ENCODE measurements at places on chromosomes 5 and 9.

DNA sequence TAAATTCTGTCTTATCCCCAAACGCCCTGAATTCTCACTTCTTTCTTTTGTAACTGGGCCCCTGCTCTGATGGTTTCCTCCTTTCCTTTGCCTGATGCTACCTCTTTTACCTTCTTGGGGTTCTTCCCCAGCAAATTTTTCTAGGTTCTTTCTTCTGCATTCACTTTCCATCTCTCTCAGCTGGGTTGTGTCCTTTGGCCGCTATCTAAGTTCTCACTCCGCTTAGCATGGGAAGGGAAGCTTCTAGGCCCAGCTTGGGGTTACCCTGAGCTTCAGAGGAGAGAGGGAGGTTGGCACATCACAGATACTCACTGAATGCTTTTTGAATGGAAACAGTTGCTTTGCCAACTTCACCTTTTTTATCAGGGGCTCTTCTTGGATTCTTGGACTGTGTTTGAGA lies 17.0 kb downstream of the PALM2AKAP2 start:
- DNase-seq, result no peak

DNA sequence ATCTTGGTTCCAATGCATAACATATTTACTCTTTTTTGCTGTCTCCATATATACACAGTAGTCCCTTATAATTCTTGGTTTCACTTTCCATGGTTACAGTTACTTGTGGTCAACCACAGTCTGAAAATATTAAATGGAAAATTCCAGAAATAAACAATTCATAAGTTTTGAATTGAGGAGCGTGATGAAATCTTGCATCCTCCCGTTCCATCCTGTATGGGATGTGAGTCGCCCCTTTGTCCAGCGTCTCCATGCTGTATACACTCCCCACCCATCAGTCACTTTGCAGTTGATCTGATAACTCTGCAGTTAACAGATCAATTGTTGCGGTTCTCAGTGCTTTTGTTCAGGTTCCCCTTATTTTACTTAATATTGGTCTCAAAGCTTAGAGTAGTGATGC lies 11.5 kb upstream of the FAF2 start:
- DNase-seq, result no peak

DNA sequence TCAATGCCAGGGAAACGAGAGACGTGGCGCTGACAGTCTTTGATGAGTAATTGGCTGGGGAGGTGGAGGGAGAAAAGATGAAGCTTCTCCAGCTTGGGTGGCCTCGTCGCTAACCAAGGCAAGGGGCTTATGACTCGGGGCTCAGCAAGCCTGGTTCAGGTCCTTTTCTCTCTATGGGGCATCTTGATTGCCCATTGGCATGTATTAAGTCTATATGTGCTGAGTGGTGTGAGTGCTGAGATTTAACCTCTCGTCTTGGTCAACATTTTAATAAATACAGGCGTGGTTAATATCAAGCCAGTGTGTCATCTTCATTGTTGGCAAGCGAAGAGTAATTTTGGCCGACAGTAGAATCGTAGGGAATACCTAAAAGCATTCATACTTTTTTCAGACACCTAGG lies 85.9 kb downstream of the RAI14 start:
- no peak for DNase-seq

- DNase-seq, result no peak
These were observed 18.6 kb upstream of the TARS1 start for GRCh38 chr5:33422191-33422590.

GRCh38 chr5:34550247-34550646 lies 105.9 kb upstream of the RAI14 start:
- DNase-seq, result no peak

DNA sequence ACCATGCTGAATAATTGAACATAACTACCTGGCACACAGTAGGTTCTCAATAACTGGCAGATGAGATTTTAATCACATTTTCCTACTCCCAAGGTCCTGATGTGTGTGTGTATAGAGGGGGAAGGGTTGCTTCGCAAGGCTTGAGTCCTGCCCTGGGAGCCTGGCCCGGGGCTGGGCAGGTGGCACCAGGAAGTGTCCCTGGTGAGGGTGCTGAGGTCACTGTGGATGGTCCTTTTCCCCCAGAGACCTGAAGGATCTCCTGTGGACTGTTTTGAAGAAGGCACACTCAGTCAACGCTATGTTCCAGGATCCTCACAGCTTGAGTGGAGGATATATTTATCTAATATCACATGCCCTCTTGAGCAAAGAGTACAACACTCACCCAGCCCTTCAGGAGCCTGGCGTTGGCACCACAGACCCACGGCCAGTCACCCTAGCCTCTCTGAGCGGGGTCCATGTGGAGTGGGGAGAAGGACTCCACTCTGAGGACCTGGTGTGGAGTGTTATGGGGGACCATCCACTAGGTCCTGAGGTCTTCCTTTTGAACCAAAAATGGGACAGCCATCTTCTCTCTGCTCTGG lies 177.8 kb downstream of the GABBR2 start:
- DNase-seq, result no peak

DNA sequence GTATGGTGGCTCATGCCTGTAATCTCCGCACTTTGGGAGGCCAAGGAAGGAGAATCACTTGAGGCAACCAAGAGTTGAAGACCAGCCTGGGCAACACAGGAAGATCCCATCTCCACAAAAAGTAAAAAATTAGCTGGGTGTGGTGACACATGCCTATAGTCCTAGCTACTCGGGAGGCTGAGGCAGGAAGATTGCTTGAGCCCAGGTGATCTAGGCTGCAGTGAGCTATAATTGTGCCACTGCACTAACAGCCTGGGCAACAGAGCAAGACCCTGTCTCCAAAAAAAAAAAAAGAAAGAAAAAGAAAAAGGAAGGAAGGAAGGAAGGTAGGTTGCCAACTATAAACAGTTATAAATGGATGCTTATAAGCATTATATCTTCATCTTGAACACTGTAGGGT lies 51.0 kb downstream of the RFX3 start:
- DNase-seq, result no peak

DNA sequence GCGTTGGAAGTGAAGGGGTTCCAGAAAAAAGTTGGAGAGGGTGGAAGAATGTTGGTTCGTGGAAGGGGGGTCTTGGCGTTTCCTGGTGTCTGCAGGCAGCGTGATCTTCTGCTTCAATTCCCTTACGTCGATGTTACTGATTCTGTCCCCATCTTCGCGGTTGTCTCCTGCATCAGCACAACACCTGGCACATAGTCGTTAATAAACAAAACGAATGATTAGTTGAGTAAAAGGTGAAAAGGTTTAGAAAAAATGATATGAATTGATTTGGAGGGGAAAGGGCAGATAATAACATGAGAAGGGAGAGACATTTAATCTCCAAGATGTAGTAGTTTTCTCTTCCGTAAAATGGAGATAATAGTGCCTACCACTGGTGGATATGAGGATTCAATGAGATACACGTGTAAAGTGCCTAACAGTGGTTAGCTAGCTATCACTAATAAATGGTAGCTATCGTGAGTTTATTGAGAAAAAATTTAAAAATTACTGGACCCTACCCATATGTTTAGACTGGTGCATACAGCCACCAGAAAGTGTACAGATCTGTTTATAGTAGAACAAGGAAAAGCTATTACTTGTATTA lies 556 bp downstream of the MTREX start:
- no peak for DNase-seq

DNA sequence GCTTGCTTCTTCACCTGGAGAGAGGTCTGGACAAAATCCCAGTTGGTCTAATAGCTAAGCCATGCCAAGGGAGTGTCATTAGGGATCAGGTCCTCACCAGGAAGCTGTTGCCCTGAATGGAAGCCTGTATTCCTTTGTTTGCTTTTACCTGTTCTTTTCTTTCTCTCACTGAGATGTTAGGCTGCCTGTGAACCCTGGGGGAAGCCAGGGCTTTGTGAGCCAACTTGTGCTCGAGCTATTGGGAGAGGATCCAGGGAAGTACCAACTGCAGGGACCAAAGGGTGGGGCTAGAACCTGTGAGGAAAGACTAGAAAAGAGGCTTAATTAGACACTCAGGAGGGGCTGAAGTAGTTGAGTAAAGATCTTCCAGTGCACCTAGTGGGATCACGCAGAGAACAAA lies 451.2 kb upstream of the TLE4 start:
- DNase-seq, result no peak

DNA sequence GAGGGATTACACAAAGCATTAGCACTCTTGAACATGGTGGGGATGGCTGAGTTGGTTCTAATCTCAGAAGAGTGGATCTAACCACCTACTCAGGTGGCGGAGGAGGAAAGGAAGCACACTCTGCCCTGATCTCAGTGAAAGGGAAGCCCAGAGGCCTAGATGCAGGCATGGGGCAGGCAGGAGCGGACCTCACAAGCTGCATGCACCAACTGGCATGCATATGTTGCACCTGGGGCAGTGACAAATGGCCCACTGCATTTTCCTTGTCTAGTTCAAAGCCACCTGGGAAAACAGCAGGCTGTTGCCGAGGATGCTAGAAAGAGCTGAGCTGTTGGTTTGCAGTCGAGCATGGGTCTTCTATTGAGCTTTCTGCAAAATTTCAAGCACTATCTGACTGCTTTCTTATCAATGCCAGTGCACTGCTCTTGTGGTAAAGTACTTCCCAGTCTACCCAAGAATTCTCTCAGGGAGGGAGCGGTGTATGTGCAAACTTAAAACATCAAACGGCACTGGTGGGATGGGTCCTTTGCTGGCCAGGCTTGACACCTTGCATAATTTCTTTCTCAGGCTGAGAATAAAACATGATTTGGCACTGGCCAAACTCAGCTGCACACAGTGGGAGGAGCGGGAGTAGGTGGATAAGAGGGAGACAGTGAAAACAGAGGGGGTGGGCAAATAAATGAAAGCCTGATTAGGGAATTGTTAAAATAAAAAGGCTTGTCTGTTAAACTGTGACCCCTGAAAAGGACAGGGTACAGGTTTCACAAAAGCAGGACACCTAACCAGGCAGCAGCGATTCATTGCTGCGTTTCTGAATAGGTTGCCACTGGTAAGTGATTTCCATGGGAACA lies 108.9 kb downstream of the MARCHF3 start:
- no peak for DNase-seq

DNA sequence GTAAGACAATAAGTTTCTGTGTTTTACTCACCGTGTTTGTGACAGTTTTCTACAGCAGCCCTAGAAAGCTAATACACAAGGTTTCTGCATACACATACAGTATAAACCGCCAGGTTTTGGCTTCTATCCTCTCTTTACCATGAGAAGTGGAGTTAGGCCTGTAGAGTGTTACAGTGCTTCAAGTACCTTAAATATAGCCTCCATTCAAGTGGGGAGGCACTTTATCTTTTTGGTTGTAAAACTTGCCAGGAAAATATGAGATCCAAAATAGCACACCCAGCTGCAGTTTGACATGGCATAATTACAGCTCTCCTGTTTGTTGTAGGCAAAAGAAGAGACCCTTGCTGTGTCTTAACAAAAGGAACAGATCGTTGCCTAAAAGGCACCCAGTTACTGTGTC lies 90.3 kb upstream of the PTPN3 start:
- DNase-seq, result no peak

DNA sequence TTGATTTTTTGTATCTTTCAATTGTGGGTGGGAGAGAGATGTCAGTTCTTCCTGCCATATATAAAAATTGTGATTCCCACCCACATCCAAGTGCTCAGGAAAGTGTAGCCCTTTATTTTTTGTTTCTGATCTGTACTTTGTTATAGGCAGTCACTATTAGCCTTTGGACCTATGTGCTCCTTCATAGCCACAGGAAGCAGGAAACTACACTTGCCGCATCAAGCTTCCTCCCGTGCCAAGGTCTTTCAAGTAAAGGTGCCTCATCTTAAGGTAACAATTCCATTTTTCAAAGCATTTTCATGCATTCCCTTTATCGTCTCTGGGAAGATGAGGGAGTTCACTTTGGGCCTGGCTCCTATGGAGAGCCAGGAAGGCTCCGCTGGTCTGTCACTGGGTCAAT lies 339.0 kb downstream of the DIRAS2 start:
- DNase-seq, result no peak

GRCh38 chr9:5178126-5178805 lies 7.2 kb downstream of the INSL6 start:
- DNase-seq, result no peak

GRCh38 chr9:123749580-123750202 lies 180.2 kb downstream of the DENND1A start:
- no peak for DNase-seq

DNA sequence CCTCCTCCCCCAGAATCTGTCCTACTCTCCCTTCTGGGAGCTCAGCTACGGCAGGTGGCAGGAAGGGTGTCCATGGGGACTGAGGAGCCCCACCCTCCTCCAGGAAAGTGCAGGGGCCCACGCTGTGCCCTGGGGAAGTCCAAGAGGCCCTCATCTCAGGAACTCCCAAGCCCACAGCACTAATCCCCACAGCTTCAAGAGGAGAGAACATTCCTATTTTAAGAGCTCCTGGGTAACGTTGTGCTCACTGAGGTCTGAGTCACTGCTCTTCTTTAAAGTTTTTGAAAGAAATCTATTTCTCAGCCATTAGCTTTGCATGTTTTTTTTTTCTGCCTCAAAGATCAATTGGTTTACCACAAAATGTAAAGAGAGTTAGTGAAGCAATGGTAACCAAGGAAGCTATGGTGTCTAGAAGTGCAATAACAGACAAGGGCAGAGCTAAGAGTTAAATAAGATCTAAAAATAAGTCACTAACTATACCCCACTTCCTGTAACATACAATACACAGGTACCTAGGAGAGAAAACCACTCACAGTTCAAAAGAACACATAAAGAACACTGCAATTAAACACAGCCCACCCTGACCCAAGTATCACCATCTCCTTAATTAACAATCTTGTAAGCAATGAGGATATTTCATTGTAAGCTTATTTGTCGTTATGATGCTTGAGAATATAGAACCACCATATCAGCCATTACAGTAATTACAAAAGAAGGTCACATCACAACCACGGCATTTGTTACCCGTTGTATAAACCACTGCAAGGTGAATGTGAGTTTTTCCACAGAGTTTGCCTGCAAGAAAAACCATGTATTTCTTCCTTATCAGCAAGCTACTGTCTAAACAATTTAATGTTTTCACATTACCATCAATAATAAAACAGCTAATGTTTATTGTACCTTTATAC lies 382.3 kb upstream of the SLC30A5 start:
- DNase-seq, result no peak

- DNase-seq, result no peak
These were observed 37.7 kb downstream of the FAM13B start for GRCh38 chr5:137995077-137995748.

DNA sequence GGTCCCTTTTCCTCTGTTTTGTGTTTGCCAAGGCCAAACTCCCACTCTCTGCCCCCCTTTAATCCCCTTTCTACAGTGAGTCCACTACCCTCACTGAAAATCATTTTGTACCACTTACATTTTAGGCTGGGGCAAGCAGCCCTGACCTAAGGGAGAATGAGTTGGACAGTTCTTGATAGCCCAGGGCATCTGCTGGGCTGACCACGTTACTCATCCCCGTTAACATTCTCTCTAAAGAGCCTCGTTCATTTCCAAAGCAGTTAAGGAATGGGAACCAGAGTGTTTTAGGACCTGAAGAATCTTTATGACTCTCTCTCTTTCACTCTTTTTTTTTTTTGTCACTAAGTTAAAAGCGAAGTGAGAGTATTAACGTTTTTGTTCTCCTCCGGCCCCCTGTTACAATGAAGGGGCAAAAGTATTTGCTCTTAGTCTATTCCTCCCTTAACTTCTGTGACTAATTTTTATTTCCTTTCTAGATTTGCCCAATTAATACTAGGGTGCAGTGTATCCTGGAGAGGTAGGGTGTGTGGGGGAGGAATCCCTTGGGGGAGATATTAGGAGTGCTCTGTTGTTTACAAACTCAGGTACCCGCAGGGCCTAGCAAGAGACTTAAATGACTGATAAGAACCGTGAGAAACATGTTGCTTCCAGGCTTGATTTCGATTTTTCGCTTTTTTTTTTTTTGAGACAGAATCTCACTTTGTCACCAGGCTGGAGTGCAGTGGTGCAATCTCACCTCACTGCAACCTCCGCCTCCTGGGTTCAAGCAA lies 14.7 kb downstream of the GM2A start:
- no peak for DNase-seq

Measured in upper lobe of right lung (tissue), 1 donor.